ENCODE measurements at places on chromosomes 4 and X.

DNA sequence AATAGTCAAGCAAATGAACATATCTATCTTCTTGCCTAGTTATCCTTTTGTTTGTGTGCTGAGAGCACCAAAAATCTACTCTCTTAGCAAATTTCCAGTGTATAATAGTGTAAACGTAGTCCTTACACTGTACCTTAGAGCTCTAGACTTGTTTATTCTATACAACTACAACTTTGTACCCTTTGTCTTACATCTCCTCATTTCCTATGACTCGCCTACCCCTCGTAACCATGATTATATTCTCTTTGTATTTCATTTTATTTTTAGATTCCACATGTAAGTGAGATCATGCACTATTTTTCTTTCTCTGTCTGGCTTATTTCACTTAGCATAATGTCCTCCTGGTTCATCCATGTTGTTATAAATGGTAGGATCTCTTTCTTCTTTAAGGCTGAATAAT is 37.6 kb downstream of the MAGEB5 start:
- no peak for DNase-seq

- DNase-seq, result peak; percentile 5
Observed at GRCh38 chrX:15299941-15300851, 15.2 kb downstream of the ASB11 start.

- DNase-seq, result no peak
Observed at GRCh38 chr4:69730002-69730401, 30.4 kb downstream of the SULT1B1 start.

DNA sequence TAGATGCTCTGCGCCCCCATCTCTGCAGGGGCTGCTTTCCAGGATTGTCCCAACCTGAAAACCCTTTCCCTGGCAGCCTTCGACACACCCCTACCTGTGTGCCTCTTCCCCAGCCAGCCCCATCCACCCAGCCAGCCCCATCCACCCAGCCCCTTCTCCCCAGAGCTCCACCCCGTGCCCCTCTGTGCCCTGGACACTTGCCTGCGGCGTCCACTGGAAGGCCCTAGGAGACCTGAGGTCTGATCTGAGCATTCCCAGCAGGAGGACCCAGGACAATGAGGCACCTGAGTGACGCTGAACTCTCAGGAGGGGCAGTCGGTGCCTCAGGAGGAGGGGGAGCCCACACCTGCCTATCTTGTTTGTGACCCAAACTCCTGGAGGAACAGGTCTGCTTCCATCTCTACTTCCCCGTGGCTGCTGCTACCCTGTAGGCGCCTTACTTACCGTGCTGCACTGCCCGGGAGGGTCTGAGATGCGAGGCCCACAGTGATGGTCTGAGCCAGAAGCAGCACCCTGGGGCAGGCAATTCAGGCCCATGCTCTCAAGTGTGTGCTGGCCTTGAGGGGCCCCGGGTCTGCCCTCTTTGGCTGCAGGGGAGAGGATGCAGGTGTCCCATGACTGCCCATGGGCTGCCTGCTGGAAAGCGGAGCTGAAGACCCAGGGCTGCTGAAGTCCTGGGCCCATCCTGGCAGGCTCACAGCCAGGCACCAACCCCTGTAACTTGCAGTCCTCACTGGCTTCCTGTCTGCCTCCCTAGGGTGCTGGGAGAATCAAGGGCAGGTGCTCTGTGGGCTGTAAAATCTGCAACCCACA is 4.9 kb downstream of the LRPAP1 start:
- DNase-seq, result no peak

- DNase-seq, result no peak
Observed at GRCh38 chr4:74545448-74545847, 100.5 kb downstream of the AREG start.

GRCh38 chr4:83340692-83341343 is 6.2 kb upstream of the HPSE start:
- DNase-seq, result no peak

DNA sequence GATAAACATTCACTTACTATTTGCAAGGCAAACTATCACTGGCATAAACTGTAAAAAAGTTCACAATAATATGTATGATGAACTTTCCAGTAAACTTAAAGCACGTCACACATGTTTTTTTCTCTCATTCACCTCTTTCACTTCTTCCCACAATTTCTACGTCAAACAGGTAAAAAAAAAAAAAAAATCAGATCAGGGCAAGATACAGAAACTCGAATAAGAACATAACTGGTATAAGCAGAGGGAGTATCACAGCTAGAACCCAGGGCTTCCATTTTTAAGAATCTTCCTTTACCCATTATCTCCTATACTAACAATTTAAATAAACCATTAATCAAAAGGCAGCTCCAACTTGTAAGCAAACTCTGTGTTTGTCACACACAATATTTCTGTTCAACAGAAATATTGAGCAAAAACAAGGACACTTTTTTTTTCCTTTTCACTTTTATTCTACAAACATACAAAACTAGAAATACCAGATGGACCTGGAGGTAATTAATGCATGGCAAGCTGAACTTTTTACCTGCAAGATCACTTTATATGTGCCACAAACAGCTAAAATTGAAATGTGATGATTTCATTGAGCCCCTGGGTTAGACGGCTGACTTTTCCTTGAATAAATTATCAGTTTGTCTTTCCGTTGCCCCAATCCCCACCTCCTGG is 47.5 kb upstream of the NSUN7 start:
- DNase-seq, result no peak

- DNase-seq, result no peak
Observed at GRCh38 chr4:96675416-96675815, 835.5 kb downstream of the PDHA2 start.

GRCh38 chr4:148449921-148450320 is 7.7 kb upstream of the NR3C2 start:
- DNase-seq, result no peak

GRCh38 chrX:153502796-153503195 is 8.0 kb downstream of the BGN start:
- no peak for DNase-seq

GRCh38 chr4:88158038-88158488 is 376 bp downstream of the ABCG2 start:
- no peak for DNase-seq

DNA sequence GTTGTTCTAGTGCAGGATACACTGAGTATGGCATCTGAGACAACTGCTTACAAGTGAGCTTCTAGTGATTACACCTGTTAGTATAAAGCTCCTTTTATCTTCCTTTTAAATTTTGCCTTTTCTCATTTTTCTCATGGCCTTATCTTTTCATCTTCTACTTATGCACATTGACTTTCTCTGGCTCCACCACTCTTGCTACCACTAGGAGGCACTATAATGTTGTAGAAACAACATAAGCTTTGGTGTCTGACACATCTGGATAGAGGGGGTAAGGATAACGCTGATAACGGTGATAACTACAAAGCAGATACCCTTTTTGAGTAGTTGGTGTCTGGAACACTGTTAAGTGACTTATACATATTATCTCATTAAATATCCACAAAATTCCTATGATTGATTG is 187.4 kb upstream of the TEX13C start:
- peak; percentile 30 for DNase-seq

DNA sequence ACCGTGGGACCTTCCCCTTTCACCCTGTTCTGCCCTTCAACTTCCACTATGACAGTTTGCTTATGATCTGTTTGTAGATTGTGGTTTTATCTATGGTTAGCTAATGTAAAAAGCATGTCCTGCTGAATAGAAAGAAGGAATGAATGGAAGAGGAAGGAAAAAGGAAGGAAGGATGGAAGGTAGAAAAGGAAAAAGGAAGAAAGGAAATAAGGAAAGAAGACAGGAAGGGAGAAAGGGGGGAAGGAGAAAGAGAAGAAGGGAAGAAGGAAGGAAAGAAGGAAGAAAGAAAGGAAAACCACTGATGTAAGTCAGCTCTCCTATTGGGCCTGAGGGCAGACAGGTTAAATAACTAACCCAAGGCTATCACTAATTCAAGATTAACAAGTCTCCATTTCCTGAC is 319.1 kb upstream of the KLF3 start:
- DNase-seq, result no peak

DNA sequence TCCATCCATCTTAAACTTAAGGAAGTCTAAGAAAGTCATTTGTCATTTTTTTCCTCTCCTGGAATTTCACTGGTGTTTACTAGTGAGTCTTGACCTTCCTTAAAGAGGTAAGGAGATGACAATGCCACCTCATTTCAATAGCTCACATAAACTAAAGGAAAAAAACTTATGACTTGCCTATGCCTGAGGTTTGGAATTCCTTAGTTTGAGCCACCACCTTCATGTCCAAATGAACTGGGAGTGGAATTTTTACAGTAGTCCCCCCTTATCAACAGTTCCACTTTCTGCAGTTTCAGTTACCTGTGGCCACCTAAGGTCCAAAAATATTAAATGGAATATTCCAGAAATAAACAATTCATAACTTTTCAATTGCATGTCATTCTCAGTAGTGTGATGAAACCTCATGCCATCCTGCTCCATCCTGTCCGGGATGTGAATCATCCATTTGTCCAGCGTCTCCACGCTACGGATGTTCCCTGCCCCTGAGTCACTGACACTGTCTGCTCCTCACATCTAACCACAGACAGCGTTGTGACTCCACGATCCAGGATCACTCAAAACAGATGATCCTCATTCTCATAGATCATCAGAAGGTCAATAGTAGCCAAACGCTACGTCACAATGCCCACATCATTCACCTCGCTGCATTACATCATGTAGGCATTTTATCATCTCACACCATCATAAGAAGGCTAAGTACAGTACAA is 177.4 kb downstream of the SH3KBP1 start:
- no peak for DNase-seq

DNA sequence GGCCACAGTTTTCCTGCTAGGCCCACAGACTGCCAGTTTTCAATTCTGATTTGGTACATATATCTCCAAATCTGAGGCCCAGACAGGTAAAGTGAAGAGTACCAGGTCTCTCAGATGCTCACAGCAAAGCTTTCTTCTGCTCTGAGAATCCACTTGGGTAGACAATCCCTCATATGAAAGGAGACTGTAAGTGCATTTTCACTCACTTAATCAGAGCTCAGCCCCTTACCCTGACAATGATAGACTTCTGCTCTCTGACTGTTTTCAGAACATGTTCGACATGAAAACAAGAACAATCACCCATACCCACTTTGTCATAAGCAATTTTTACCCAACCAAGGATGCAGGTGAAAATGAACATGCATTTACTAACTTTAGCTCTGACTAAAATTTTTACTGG is 7.1 kb downstream of the GPRIN3 start:
- DNase-seq, result no peak

GRCh38 chrX:134865682-134866255 is 125.0 kb upstream of the SMIM10 start:
- no peak for DNase-seq

DNA sequence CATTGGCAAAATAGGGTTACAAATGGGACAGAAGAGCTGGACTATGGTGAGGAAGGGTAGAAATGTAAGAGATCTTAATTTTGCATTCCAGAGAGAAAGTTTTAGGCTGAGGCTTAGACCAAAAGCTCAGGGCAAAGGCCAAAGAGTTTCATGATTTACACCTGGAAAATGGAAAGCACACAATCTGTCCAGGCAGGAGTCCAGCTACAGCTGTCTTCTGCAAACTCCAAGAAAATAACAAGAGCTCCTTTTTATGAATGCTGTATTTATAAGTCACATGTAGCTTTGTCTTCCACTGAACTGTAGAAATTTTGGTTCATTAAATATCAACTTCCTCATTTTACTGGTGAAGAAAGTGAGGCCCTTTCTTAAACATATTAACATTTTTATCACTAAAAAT is 288.0 kb upstream of the ATOH1 start:
- no peak for DNase-seq

DNA sequence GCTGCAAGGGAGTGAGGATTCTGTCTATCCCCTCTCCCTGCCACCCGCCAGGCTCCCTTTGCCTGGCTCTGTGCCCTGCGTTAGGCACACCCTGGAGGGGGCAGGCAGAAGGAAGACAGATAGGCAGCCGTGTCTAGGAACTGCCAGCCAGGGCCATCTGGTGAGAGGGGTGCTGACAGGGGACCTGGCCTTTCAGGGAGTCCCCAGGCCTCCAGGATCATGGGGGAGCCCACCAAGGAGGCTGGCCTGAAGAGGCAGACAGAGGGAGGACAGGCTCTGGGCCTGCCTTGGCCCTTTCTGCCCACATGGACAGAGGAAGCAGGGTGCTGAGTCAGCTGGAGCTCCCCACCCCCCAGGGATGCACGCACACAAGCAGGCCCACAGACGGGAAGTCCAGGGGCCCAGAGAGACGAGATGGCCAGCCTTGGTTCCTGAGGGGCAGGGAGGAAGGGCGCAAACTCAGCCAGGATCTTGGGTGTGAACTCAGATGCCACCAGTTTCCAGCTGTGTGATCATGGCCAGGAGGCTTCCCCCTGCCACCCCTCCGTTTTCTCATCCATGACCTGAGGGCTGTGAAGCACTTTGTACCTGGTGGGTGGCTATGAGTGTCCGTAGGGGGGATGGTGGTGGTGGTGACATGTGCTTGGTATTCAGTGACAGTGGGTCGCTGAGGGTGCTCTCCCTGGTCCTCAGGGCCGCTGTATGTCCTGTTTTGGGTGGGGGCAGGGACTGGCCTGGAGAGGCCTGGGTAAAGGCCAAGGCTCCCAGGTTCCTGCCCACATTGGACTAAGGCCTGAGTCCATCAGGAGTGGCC is 1.8 kb downstream of the SH3BP2 start:
- no peak for DNase-seq

- no peak for DNase-seq
Observed at GRCh38 chr4:29081234-29081955, 1638.8 kb upstream of the PCDH7 start.

DNA sequence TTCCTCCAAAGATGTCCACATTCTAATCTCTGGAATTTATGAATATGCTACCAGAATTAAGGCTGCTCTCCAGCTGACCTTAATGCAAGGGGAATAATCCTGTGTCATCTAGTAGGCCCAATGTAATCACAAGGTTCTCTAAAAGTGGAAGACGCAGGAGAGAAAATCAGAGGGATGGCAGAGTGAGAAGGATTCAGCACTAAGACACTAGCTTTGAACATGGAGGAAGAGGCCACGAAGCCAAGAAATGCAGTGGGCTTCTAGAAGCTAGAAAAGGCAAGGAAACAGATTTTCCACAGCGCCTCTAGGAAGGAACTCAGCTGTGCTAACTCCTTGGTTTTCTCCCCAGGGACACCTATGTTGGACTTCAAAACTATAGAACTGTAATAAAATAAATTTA is 240.7 kb upstream of the TRAM1L1 start:
- no peak for DNase-seq

GRCh38 chr4:16814361-16814760 is 84.1 kb downstream of the LDB2 start:
- DNase-seq, result no peak

- no peak for DNase-seq
Observed at GRCh38 chrX:18964901-18965300, 19.0 kb downstream of the PHKA2 start.

DNA sequence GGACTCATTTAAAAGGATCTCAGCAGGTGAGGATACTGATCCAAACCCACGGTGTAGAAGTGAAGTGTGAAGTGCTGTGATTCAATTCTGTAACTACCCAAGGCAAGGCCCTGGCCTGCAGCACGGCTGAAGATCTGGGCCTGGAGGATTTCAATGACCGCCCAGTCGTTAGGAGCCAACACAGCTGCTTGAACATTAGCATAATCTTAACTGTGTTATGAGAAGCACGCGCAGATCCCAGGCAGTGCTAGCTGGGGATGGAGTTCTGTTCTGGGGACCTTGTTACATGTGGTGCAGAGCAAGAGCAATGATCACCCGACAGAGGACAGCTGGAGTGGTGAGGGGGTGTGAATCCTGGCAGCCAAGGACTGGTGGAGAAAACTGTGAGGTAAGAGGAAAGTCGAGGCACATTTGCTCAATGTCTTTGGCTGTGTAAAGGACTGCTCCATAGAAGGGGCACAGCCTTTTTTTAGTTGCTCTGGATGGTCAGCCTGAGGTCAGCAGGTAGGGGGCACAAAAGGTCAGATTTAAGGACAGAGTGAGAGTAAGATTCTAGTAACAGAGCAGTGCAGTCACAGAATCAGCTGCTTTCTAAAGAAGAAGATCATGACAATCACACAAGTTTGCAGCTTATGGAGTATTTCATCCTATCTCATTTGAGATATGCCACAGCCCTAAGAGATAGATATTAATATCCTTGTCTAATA is 181.8 kb downstream of the DCLK2 start:
- DNase-seq, result no peak
